SIG-M5 (cell line): ENCODE measurements at places on chromosomes 2 and 18.

GRCh38 chr2:161124201-161124600 is 36.0 kb upstream of the TANK start:
- no peak for DNase-seq

GRCh38 chr2:181105562-181105961 is 125.2 kb downstream of the UBE2E3 start:
- no peak for DNase-seq

DNA sequence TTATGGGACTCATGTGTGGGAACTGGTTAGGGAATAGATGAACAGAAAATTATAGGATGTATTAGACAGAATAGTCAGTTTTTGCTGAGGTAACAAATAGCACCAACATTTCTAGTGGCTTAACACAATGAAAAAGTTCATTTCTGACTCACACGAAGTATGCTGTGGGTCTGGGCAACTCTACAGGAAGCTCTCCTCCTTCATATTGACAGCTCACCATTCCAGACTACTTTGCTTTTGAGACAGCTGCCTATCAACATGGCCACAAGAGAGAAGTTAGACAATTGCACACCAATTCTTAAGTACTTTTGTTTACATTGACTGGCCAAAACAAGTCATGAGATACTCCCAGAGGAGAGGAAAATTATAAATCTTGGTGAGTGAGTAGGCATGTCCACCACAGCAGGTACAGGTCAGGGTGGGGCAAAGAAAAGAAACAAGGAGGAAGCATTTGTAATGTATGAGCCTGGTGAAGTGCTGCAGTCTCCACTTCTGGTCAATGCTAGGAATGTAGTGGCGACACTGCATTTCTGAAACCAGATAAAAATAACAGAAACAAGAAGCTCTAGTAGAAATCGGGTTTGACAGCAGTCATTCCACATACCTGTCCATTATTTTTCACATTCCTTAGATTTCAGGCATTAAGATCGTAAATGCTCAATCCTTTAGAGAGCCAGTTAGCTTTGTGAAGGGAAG is 141.6 kb downstream of the ICOS start:
- no peak for DNase-seq

DNA sequence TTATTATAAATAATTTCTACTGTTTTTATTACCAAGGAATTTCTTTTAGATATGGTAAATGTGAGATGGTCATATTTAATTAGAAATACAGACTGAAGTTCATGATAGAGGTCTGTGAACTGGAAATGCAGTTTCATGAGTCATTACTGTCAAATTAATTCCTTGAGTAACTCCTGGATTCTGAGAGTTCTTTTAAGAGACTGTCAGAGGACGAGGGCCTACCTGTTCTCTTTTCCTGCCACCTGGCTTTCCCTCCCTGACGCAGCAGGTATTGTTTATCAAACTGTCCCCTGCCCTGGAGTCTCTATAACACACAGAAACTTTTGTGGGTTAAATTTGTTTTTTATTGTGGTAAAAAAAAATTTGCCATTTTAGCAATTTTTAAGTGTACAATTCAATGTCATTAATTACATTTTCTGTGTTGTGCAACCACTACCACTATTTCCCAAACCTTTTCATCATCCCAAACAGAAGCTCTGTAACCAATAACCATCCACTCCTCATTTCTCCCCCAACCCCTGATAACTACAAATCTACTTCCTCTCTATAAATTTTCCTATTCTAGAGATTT is 142.6 kb downstream of the DIS3L2 start:
- no peak for DNase-seq

- no peak for DNase-seq
Measured at GRCh38 chr2:65161551-65162100, 31.7 kb upstream of the RAB1A start.
